EH (cell line): ENCODE measurements at places on chromosomes 12 and 14.

DNA sequence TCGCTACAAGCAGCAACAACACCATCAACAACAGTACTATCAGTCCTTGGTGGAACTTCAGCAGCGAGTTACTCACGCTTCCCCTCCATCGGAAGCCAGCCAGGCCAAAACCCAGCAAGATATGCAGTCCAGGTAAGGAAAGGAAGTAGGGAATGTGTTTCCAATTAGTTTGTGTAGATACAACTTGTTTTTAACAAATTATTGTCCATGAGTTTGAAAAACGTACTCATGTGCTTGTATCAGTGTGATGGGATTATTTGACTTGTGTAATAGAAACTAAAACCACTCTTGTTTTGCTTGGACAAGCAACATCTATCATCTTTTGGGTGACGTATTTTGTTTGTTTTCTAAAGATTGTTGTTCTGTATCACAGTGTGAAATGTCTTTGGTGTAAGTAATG is 137.9 kb downstream of the NAV3 start:
- DNase-seq: no peak

DNA sequence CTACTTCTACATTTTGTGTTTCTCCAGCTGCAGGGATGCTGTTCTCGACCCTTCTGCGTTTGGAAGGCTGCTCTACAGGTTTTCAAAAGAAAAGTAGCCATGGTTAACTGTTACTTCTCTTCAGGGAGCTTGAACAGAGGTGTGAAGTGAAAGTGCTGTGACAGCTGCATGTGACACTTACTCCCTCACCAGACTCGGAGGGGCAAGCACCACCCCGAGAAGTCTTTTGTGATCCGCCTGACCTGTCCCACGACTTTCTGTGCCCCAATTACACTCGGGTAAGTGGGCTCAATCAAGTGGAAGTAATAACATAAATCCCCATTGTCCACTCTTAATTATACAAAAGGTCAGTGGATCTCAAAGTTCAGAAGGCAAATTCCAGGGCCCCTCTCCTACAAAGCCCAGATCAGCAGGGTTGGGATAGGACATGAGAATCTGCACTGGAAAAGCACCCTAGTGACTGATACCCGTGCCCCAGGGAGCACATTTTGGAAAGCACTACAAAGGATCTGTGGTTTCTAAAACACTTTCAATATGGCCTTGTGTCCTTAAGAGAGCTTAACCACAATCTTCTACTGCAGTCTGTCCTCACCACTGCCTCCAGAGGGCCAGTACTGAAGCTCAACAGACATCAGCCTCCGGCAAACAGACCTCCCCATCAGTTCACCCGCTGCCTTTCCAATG is 11.5 kb downstream of the FICD start:
- DNase-seq: peak; percentile 67

DNA sequence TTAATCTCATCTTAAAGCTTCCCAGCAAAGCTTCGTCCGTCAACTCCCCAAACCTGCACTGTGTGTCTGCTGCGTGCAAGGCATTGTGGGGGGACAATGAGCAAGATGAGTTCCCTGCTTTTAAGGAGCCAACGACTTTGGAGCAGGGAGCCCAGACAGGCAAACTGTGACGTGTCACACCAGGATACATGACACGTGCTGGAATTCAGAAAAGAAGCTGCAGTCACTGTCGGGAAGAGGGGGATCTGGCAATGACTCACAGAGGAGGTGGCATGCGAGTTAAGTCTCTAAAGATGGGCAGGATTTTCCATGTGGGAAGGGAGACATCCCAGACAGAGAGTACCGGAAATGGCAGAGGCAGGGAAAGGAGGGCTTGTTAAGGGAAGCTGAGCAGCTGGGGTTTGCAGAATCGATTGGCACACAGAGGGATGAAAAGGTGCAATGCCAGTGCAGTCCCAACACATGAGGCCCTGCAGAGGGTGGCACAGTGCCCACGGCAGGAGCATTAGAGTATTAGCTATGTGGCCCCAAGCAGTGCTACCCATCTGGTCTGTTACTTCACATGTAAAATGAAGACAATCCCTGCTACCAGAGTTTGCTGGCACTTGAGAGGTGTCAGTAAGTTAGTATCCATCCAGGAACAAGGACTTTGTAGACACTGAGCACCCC is 52.9 kb downstream of the SETD3 start:
- DNase-seq: peak; percentile 98

GRCh38 chr14:64711039-64711438 is 6.8 kb downstream of the PLEKHG3 start:
- no peak for DNase-seq

GRCh38 chr12:49910331-49911212 is 6.9 kb upstream of the FAIM2 start:
- DNase-seq: no peak

DNA sequence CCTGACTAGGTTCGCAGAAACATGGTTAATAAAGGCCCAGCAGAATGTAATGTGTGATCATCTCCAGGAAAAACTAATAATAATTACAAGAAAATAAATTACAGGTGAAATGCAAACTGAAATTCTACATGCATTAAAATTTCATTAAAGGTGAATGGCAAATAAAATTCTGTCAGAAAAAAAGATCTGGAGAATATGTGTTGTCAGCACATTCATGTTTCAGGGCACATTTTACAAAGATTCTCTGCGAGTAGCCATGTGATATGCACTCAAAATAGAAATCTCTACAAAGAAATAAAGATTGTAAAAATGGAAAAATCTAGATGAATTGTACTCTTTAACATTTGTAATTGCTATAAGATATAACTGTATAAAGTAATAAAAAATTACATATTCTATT is 765.2 kb downstream of the TMEM121 start:
- DNase-seq: no peak

DNA sequence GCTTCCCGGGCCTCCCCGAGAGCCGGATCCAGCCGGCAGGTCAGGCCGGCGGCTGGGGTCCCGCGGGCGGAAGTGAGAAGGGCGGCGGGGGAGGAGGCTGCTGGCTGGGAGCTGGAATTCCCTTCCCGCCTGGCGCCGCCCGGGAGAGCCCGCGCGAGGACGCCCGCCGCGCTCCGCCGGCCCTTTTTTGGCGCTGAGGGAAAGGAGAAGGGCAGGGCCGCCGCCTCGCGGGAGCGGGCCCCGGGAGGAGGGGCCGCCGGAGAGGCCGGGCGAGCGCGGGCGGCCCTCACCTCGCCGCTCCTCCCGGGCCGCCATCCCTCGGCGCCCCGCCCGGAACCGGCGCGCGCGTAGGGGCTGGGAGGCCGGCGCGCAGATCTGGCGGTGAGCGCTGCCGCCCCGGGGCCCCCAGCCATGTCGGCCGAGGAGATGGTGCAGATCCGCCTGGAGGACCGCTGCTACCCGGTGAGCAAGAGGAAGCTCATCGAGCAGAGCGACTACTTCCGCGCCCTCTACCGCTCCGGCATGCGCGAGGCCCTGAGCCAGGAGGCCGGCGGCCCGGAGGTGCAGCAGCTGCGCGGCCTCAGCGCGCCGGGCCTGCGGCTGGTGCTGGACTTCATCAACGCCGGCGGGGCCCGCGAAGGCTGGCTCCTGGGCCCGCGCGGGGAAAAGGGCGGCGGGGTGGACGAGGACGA is at the start of the genes KLHL42 and MANSC4:
Gene KLHL42, plus strand, starts transcription at position 314 of the 692 bp plus-strand sequence. Its CDS starts 98 bp downstream, at position 412.
Gene MANSC4, minus strand, starts transcription at position 317 of the 692 bp plus-strand sequence. CDS start 8,960 bp downstream, outside the sequence.
- DNase-seq: peak; percentile 83

- no peak for DNase-seq
Measured at GRCh38 chr14:51868405-51868804, 8.0 kb downstream of the GNG2 start.

- DNase-seq: peak; percentile 58
Measured at GRCh38 chr14:52365071-52365470, 51.0 kb downstream of the PTGER2 start.

GRCh38 chr12:42285431-42285830 is 40.5 kb downstream of the ZCRB1 start:
- no peak for DNase-seq

GRCh38 chr12:116194935-116195431 is 82.5 kb downstream of the MED13L start:
- DNase-seq: no peak

- DNase-seq: no peak
Measured at GRCh38 chr12:54879579-54879978, 25.3 kb downstream of the MUCL1 start.

DNA sequence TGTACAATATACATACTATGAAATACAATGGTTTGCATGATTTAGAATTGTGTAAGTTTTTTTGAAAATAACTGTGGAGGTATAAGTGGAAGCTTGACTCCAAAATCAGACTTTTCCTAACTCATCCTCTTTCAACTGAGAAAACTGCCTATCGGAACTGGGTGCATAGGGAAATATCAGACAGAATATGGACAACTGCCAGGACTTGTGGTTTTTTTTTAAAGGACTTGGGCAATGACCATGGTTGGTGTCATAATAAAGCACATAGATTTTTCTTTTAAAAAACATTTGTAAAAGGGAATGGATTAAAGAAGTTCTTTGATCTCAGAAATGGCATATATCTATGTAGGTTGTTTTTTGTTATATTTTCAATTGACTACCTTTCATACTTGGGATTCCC is 53.3 kb upstream of the LRRK2 start:
- no peak for DNase-seq

- DNase-seq: no peak
Measured at GRCh38 chr14:61570549-61571290, 124.6 kb upstream of the HIF1A start.

DNA sequence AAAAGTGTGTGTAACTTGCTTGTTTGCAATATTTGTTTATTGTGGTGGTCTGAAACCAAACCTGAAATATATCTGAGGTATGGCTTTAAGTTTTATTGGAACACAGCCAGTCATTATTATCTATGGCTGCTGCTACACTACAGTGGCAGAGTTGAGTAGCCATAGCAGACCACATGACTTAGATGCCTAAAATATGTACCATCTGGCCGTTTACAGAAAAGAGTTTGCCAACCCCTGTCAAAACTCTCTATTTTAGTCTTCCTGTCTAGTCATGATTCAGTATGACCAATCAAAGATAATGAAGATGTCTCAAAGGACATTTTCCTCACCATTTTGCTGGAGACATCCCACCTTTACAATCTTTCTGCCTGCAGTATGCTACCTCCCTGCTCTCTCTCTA is 242.3 kb downstream of the ANO6 start:
- DNase-seq: no peak

DNA sequence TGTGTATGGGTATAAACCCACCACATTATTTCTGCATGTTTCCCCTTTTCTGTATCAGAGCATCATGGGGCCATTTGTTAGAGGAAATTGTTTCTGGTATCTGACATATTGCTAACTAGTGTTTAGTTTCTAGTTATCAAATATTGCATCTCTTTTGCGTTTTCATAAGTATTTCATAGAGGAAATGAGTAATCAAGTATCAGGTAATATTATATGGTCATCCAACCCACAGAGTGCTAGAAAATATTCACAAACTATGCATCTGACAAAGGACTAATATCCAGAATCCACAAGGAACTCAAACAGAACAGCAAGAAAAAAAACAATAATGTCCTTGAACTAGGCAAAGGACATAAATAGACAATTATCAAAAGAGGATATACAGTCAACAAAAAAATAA is 258.9 kb upstream of the LRIG3 start:
- DNase-seq: no peak

DNA sequence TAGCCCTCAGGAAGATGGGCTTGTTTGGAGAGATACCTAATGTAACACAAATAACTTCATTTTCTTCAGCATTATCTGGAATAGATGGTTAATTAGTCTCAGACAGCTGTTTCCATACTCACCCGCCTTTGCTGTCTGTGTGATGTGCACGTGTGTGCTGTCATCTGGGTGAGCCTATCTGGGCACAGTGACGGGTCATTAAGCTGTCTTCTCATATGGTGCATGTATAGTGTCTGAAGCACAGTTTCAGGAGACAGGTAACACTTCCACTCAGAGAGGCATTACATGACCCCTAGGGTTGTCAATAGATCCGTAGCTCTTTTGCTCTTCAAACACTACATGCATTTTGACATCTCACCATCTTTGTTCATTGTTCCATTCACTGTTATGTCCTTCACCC is 493.3 kb downstream of the APAF1 start:
- DNase-seq: no peak

DNA sequence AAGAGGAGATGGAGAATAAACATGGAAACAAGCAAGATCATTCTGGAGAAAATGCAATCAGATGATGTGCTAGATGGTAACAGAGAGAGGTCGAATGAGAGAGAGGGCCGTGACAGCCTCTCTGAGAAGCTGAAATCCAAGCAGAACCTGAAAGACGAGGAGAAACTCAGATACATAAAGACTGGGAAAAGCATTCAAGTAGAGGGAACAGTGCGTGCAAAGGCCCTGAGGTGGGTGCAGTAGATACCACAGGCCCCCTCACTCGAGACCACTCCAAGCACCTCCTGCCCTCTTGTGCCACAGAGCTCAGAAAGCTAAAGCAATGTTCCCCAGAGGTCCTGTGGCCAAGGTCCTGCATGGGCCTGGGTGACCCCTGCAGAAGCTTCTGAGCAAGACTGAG is 54.8 kb upstream of the DLK1 start:
- DNase-seq: no peak

DNA sequence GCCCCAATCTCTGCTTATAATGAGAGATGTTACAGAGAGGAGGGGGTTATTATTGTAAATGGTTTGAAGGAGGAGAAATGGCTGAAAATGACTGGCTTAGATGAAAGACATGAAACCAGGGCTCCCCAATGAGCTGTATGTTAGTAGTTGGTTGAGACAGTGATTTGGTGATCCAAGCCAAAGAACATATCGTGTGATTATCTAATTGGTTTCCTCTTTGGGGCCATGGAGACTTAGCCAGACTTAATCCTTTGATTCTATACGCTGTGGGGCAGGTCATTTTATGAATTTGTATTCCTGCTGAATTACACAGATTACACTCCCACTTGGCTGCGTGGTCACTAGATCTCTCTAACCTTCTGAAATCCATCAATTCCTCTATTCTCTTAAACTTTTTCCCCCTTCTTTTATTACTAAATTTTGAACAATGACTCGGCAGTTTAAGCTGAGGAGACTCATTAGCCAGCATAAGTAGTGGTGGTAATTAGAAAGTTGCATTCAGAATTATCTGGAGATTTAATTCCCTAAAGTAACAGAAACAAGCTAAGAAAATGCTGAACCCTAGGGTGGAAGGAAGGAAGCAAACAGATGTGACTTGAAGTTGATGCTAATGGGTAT is 5.3 kb downstream of the TTC8 start:
- no peak for DNase-seq

DNA sequence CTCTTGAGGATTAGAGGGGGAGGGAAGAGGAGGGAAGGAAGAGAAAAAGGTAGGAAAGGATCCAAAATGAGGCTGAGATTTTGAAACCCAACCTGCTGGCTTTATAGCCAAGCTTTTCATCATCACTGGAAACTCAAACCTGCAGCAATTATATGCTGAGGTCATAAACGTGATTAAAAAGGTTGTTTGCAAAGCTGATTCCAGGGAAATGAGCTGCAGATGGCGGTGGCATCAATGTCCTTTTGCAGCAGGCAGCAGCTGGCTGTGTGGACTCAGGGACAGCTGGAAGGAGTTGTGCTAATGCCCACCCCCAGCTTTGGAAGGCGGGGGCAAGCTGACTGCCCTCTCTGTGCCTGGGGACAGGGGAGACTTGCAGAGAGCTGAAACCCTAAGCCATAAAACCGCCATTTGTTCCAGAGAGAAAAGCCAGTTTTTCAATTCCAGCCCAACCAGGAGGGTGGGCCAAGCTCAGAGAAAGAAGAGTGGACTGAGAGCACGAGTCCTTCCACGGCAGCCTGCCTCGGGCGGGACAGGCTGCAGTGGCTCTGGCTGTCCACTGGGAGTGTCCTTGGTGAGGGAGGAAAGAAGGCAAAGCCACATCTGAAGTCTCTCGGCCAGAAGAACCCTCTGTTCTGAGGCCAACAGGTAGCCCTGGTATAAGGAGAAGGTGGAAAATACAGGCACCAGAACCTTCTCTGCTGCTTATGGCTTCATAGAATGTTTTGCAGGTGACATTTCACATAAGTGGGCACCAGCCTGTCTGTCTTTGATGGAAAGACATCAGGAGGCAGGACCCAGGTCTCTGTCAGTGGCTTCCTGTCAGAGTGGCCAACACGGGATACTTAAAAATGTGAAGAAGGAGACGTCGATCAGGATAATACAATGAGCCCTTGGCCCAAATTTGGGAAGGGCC is 90.7 kb downstream of the SINHCAF start:
- DNase-seq: peak; percentile 59
